ENCODE measurements at places on chromosomes 2 and 18.
A peak's percentile ranks its signal among the peaks of the same experiment; 100 is the strongest.

GRCh38 chr2:218885981-218886947, 5.6 kb downstream of the WNT10A start:
- DNase-seq: no peak

- no peak for DNase-seq
These were observed 23.7 kb downstream of the RTP5 start for GRCh38 chr2:241893265-241893664.

DNA sequence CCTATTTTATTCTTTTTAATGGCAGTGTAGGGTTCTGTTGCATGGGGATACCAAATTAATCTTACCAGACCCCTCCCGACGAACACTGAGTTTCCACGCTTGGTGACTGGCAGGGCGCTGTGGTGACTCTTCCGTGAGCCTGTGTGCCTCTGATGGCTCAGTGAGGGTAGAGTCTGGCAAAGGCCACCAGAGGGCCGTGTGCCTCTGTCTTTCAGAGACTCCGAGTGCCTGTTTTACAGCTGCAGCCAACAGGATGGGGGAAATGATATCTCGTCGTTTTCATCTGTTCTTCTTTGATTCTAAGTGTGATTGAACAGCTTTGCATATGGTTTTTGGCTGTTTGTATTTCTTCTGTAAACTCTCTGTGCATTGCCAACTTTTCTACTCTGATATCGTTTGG, 99.8 kb downstream of the ZNF236 start:
- DNase-seq: peak; percentile 50

- DNase-seq: no peak
These were observed 35.3 kb downstream of the COL6A3 start for GRCh38 chr2:237378650-237379049.

GRCh38 chr2:208490492-208490891, 83.9 kb downstream of the PTH2R start:
- DNase-seq: no peak

GRCh38 chr2:235937936-235938335, 230.2 kb downstream of the GBX2 start:
- no peak for DNase-seq

DNA sequence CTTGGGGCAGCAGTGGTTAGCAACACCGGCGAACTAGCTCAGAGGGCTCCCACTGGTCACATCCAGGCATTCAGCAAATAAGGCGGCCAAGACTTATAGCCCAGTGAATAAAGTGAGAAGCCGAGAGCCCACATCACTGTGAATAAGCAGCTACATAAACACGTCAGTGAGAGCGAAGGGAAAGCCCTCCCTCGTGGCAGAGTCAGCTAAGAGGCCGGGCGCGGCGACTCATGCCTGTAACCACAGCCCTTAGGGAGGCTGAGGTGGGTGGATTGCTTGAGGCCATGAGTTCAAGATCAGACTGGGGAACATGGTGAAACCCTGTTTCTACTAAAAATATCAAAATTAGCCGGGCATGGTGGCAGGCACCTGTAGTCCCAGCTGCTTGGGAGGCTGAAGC, 5.2 kb downstream of the D2HGDH start:
- no peak for DNase-seq

DNA sequence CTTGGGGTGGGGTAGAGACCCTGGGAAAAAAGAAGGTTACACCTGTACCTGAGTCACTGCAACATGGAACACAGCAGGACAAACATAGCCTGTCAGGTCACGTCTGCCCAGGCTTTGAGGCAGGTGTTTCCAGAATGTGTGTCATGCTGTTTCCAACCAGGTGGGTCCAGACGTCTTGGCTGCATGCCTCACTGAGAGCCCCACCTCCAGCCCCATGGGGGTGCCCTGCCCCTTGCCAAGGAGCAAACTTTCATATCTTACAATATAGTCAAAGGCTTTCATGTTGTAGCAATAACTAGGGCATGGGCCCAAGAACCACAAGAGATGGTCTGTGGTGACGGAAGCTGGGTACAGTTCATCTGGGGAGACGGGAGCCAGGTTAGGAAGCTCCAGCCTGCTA, 499.7 kb downstream of the BCL11A start:
- DNase-seq: no peak

DNA sequence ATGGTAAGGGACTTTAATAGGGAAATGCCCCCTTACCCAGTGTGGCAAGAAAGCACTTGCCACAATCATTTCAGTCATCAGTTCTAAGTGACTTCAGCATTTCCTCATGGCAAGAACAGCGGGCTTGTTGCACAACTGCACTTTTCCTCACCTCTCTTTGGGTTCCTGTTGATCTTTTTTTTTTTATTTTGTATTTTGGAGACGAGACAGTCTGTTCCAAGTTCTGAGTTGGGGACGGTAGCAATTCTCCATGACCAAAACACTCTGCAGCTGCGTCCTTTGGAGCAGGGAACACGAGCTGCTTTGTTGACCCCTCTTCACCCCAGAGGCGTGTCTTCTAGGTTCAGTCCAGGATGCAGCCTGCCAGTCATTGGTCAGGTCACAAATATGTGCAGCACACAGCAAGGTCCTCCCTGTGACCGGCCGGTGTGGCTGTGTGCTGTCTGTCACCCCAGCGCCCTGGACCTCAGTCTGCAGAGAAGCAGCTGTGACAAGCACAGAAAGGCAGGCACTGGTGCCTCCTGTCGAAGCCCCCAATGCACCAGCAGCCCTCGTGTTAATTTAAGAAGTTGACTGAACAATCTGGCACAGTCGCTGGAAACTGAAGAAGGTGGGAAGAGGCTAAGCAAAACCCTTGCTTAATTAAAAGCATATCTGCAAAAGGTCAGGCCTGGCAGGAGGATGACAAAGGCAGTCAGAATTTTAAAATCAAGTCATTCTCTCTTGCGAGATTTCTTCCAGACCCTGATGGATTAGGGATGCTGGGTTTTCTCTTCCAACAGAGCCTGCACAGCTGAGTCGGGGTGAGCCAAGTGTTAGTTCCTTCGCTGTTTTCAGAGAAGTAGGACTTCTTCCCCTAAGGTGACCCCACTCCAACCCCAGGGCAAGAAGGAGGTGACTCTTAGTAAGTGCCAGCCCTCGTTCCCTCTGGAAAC, 96.7 kb upstream of the COPS8 start:
- no peak for DNase-seq

GRCh38 chr2:8406271-8406670, 275.6 kb upstream of the ID2 start:
- DNase-seq: no peak

DNA sequence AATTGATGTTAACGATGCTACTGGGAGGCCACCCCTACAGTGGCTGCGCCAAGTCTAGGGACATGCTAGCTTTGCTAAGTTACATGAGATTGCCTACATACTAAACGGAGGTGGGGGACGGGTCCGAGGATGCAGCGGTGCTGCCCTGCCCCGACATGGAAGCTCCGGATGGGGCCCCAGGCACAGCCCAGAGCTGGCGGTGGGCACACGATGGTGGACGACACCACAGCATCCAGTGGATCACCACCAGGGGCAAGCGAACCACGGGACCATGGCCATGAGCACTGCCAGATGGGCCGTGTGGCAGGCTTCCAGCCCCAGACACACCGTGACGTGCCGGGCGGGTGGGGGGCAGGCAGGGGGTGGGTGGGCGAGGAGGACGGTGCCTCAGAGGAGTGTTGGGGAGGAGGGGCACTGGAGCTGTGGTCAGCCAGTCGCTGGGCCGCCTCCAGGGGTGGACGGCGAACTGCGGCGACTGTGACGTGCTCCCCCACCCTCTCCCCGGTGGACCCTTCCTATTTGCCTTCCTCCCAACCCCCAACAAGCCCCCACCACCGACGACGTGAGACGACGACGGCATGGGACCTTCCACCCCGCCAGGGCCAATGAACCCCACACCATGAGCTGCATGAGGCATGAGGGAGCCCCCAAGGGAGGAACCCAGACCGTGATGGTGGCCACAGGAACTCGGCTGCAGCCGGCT, 90.6 kb upstream of the ANKRD30BL start:
- no peak for DNase-seq

GRCh38 chr2:233145726-233146125, 85.6 kb downstream of the INPP5D start:
- DNase-seq: no peak

DNA sequence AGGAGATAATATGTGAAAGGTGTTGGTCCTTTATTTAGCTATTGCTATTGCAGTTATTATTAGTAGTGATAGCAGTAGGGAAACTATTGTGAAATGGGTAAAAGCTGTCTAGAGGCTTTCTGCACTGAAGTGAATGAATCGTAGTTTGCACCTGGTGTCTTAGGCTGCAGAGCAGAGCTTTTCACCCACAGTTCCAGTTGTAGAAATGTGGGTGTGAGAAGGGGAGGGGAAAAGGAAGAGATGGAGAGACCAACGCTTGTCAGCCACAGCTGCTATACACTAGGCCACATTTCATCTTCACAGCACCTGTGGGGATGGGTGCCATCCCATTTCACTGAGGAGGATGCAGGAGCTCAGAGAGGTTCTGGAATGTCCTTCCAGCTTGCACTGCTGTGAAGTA, 50.0 kb downstream of the TRPM8 start:
- DNase-seq: no peak

DNA sequence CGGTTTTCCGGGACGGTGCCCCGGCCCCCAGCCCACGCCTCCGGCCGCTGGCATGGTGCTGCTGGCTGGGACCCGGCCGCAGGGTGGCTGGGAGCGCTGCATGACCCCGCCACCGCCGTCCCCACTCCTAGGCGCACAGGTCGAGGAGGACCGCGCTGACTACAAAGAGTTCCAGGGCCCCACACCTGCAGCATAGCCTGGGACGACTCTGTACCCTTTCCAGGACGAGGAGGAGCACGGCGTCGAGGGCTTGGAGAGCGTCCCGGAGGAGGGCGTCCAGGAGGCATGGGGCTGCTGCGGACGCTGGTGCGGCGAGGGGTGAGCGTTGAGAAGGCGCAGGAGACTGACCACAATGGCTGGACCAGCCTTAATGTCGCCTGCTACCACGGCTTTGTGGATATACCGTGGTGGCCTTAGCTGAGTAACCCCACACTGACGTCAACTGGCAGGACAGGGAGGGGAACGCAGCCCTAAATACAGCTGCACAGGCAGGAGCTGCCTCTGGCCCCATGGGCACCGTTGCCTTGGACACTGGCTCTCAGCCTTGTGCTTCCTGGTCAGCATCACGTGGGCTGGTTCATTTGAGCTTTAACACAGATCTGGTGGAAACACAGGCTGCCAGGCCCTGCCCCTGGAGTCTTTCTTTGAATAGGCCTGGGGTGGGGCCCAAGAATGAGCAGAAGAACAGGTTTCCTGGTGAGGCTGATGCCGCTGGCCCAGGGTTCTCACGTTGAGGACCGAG, 40.9 kb upstream of the TRIM43B start:
- DNase-seq: no peak

- DNase-seq: no peak
These were observed 76.1 kb upstream of the NOSTRIN start for GRCh38 chr2:168726375-168726774.

DNA sequence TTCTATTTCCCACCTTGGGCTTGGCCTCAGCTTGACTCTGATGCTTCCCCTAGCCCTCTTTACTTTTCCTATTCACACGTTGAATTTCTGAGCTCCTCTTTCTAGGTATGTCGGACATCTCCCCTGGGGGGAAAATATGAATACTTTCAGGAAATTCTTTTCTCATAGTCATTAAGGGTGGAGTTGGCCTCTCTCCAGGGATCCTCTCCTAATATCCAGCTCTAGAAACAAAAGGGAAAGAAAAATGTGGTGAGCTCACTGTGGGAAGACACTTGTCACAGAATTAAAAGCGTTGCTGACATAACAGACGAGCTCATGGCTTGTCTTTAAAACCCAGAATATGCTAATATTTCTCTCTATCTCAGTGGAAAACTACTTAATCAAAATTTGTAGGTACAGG, 132.7 kb upstream of the MEX3C start:
- DNase-seq: no peak

DNA sequence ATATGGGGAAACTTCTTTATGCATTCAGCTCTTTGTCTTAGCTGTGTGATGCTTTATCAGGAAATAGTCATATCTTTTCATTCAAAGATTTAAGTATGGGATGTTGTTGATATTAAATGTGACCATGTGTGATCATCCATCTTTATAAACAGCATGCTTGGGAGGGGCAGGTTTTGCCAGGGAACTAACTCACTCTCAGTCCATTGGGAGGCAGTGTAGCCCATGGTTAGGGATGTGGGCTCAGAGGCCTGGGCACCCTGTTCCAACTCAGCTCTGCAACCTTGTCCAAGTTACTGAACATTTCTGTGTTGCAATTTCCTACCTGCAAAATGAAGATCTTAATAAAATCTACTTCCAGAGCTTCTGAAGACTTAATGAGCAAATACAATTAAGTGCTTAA, 92.0 kb upstream of the BCL2L11 start:
- DNase-seq: no peak

GRCh38 chr2:19785867-19786266, 115.9 kb downstream of the TTC32 start:
- no peak for DNase-seq

GRCh38 chr2:134603966-134604365, 114.8 kb downstream of the TMEM163 start:
- DNase-seq: no peak

GRCh38 chr2:20456636-20457426, 10.0 kb downstream of the RHOB start:
- DNase-seq: no peak

GRCh38 chr2:197993830-197994229, 189.4 kb downstream of the PLCL1 start:
- DNase-seq: no peak

- DNase-seq: no peak
These were observed 522.0 kb upstream of the FAM98A start for GRCh38 chr2:34121076-34121475.

DNA sequence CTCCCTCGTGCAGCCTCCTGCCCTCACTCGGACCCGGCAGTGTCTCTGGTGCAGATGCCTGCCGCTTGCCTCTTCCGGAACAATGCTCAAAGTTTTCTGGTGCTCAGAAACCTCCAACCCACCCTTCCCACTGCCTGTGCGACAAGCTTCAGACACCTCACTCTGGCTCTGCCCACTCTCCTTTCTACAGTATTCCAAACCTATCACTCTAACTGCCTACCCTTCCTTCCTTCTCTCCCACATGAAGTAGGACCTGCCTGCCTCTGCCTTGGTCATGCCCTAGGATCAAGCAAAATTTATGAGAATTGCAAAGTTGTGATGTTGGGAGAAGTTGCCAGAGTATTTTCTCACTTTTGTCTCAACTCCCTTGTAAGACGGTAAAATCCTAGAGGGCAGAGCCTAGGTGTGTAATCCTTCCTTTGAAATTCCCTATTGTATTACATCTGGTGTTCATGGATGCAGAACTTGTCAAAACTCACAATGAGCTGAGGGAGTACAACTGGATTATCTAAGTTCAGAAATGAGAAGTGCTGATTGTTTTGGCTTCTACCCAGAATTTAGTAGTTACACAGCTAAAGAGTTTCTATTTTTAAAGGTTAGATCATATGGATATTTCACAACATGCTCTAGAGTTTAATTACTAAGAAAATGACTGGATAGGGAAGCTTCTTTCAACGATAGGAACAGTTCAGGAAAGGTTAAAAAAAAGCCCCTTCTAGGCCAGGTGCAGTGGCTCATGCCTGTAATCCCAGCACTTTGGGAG, 7.2 kb downstream of the NPC1 start:
- no peak for DNase-seq

DNA sequence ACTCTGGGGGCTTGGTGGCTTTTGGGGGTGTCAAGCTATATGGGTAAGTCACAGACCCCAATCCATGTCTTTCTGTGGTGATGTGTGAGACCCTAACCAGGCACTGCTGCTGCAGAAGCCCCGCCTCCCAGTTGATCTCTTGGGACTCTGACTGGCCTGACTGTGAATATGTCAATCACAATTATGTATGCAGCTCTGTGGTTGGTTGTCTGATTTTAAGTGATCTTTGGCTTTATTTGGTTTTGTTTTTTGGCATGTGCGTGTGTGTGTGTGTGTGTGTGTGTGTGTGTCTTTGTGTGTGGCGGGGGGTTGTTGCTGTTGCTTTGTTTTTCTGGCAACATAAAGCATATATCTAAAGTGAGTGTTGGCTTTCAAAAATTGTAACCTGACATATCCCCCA, 78.5 kb upstream of the GLS start:
- DNase-seq: no peak

Data from CD4-positive, alpha-beta T cell treated with Interleukin-10 for 1 hour (primary cell).